ENCODE measurements at places on chromosomes 13 and 19. TPM values are rescaled to one million over a fixed set of nuclear protein-coding genes. Genes with fewer than 3 reads are reported as not detected.

The PARP4 gene
- polyA plus RNA-seq = 40.5 TPM

The PLPPR3 gene
- 0.17 TPM for polyA plus RNA-seq

The GPR32 gene
- polyA plus RNA-seq = not detected

The FFAR3 gene
- not detected for polyA plus RNA-seq

The RASGRP4 gene
- not detected for polyA plus RNA-seq

The ACP7 gene
- 0.03 TPM for polyA plus RNA-seq

- no peak for DNase-seq
Measured at GRCh38 chr19:7337380-7338194, 11.2 kb upstream of the ARHGEF18 start.

- DNase-seq = no peak
Measured at GRCh38 chr13:99548448-99548847, 47.2 kb downstream of the TM9SF2 start.

GRCh38 chr13:32150794-32151193 is 119.2 kb downstream of the FRY start:
- no peak for DNase-seq

- no peak for DNase-seq
Measured at GRCh38 chr19:58355908-58356765, 2.8 kb upstream of the A1BG start.

DNA sequence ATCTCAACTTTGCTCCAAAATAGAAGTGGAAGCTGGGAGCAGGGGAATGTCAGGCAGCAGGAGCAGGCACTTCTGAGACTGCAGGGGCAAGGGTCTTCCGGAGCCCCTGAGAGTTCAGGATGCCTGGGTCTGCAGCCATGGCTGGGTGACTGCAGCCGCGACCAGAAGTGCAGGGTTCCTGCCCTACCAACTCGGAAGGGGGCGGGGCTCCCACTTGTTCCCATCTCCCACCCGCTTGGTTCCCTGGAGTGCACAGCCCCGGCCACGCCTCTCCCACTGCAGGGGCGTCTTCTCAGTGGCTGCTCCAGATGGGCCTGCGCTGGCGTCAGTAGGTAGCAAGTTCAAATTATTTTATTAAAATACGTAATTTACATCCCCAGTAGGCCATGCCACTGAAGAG is 1631.7 kb downstream of the OLFM4 start:
- DNase-seq = no peak

DNA sequence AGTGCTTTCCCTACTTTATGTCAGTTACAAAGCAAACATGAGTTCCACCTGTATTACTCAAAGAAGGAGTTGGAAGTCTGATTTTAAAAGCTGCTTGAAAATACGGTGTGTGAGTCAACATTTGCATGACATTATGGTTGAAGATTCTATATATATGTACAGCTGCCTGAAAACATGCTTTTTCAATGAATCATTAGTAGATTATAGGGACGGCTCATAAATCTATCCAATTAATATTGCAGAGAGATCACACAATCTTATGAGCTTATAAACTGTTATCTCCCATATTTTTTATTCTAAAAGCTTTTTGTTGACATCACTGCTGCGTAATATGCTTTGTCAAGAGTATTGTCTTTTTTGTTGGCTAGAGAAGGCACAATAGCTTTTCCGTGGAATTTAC is 873.8 kb downstream of the SLITRK6 start:
- no peak for DNase-seq

DNA sequence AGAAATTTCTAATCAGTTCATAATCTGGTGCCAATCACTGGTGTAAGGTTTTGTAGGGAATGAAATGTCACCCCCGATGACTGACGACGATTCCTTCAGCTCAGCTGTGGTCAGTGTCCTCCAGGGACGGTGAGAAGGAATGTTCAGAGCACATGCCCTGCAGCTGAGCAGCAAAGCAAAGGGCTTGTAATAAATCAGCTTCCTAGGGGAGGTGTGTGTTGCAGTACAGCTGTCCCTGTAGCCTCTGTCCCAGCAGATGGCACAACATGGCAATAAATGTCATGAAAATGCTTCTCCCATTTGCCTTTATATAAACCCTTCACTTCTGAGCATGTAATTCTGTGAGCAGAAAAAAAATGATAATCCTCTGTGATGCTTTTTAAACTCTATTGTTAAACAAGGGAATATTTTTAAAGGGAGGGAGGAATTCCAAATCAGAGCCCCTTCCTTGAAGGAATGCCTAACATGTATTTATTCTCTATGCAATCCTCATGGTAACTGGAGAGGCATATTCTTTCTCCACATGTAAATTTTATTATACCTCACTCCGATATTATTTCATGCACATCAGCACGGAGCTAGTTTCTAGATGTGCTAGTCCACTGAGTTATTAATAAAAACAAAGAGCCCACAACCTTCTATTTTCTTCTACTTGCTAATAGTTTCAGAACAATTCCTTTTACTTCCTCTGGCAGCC is 102.5 kb downstream of the FAM216B start:
- DNase-seq = no peak

- no peak for DNase-seq
Measured at GRCh38 chr13:66896933-66897332, 333.2 kb downstream of the PCDH9 start.

GRCh38 chr19:17415121-17415520 is 4.7 kb upstream of the MVB12A start:
- DNase-seq = no peak

DNA sequence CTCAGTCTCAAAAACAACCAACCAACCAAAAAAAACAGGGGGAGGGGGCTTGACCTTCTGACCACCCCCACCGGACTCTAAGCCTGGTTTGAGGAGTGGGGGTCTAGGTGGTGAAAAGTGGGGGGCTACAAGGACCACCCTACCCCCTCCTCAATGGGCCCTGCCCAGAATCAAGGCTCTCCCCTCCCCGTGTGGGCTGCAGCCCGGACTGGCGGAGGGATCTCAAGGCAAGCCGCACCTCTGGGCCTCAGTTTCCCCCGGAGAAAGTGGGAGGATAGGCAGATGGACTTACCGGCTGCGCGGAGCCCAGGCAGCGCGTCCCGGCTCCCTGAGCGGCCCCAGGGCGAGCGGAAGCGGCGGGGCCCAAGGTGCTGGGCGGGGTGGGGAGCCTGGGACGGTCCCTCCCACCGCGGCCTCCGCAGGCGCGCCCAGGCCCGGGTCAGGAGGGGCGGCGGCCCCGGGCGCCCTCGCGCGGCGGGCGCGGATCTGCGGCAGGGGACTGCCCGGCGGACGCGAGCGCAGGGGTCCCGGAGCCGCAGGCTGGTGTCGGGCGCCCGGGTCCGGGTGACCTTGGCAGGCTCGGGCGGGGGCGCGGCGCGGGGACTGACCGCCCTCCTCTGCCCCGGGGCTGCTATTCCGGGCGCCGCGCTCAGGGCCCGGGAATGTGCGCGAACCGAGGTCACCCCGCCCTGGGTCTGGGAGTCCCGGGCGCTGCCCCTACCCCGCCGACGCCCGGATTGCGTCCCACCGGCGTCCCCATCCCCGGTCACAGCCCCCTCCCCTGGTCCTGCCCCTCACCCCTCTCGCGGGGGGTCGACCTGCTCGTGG is at the start of gene ADAMTSL5:
TSS of gene ADAMTSL5 (minus strand) at position 349 of the 828 bp plus-strand sequence. CDS start 2,076 bp downstream, outside the sequence.
- peak; percentile 40 for DNase-seq

All from HepG2 (cell line).